Upper lobe of right lung (tissue), 1 donor: ENCODE measurements at places on chromosomes 12 and 14. TPM values are rescaled to one million over a fixed set of nuclear protein-coding genes. Genes with fewer than 3 reads are reported as not detected.

Gene BBOF1
- 2.8 TPM for total RNA-seq

Gene DAO
- 0.26 TPM for total RNA-seq

Gene SLIRP
- total RNA-seq = 71.1 TPM

Gene B4GALNT1
- 0.93 TPM for total RNA-seq

Gene CSRP2
- total RNA-seq = 28.5 TPM

Gene RHOJ
- total RNA-seq = 38.6 TPM

Gene WNT5B
- 2.3 TPM for total RNA-seq

Gene TEDC1
- total RNA-seq = 7.9 TPM

Gene PIP4P1
- total RNA-seq = 40.2 TPM

Gene WNT1
- not detected for total RNA-seq

Gene EPYC
- not detected for total RNA-seq

Gene DPPA3
- not detected for total RNA-seq

Gene CLSTN3
- 48.2 TPM for total RNA-seq

Gene GLS2
- total RNA-seq = 5.5 TPM

Gene FAM186B
- 0.75 TPM for total RNA-seq

Gene CRACR2A
- 5.4 TPM for total RNA-seq

Gene ATXN3
- 50.4 TPM for total RNA-seq

Gene PPFIA2
- 1.4 TPM for total RNA-seq

Gene MYG1
- 41.9 TPM for total RNA-seq

Gene HOMEZ
- total RNA-seq = 11.0 TPM

Gene TSHR
- total RNA-seq = not detected

Gene GUCY2C
- total RNA-seq = not detected

Gene AP1G2
- total RNA-seq = 128 TPM

Gene P2RX2
- total RNA-seq = 0.55 TPM

Gene RNASE7
- total RNA-seq = not detected

Gene GLT8D2
- 9.1 TPM for total RNA-seq

Gene KLRC3
- not detected for total RNA-seq

Gene CLEC2D
- 12.9 TPM for total RNA-seq

Gene EID3
- 4.4 TPM for total RNA-seq

Gene SMCO2
- total RNA-seq = 0.38 TPM

Gene PLEKHG7
- not detected for total RNA-seq

Gene SCN8A
- 1.1 TPM for total RNA-seq

Gene SLC5A8
- total RNA-seq = 2.8 TPM

Gene CPNE6
- total RNA-seq = not detected

Gene CCDC177
- not detected for total RNA-seq
